ENCODE measurements at places on chromosomes 1 and 21.

DNA sequence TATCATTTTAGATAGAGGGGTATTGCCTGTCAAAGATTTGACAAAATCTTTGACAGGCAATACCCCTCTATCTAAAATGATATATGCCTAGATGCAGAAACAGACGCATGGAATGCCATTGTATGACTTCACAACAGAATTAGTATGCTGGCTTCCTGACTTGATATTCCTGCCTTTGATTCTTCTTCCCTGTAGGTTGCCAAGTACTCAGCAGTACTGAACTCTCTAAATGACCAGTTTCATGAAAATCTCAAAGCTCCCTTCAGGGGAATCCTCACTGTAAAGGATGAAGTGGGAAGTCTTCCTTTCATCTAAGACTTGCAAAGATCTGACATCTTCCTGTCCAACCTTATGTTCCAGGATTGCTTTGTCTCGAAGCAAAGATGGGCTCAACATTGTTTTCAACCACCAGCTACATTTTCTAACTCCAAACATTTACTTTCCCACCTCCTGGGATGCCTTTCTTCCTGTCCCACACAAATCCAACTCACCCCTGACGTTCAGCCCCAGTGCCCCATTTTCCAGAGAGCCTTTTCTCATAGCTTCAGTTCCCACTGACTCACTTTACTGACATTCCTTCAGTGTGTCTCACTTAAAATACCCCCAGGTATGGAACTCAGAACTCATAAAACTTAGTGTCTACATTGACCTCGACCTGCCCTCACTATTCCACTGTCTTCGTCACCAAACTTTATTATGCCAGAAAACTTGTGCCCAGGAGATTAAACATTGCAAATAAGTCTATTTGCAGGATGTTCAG is 67.3 kb upstream of the KCNJ6 start:
- no peak for DNase-seq

DNA sequence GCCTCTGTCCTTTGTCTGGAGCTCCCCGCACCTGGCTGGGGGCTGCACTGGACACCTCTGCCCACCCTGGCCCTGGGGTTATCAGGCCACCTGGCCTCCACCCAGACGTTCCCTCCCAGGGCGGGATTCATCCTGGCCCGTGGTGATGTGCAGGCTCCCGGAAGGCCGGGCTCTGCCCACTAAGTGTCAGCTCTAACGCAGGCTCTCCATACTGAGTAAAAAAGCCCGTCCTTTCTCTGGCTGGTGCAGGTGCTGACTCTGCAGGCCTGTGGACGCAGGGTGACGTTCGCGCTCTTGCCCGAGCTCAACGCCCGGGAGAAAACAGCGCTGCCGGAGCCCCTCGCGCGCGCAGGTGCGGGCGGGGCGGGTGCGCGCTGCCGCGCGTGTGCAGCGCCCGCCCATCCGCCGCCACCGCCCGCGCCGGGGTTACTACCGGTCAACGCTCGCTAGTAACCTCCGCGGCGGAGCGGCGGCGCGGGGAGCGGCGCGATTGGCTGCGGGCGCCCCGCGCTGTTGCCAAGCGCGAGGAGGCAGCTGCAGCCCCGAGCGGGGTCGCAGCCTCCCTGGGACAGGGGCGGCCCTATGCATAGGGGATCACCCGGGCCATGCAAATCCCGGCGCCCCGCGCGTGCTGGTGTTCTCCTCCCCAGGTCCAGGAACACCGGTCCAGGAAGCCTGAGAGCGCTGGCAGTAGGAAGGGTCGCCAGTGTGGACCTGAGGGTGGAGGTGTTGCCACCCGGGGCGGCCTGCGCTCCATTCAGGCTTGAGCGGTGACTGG is 15.7 kb downstream of the ABCG1 start:
- DNase-seq: peak; percentile 90

- peak; percentile 46 for DNase-seq
Measured at GRCh38 chr1:27934818-27935549, at the start of gene SMPDL3B. SMPDL3B (plus strand) TSS chr1:27935000; CDS start chr1:27935184, 184 bp downstream.

GRCh38 chr1:44275991-44276405 is 62.7 kb downstream of the DMAP1 start:
- no peak for DNase-seq

DNA sequence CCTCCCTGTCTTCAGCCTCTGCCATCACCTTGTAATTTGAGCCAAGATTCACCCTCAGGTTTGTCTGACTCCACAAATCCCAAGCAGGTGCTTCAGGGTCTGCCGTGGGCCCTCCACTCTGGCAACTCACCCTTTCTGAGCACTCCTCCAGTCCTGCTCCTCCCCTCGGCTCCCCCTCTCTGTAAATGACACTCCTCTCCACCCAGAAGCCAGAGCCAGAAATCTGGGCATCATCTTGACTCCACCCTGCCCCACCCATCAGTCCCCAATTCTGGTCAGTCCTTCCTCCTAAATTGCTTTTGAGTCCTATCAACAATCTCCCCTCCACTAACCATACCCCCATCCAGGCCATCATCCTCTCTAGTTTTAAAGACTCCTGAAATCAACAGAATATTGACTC is 40.5 kb downstream of the RCSD1 start:
- DNase-seq: no peak

- DNase-seq: no peak
Measured at GRCh38 chr1:94094469-94095111, 26.4 kb downstream of the ABCA4 start.

DNA sequence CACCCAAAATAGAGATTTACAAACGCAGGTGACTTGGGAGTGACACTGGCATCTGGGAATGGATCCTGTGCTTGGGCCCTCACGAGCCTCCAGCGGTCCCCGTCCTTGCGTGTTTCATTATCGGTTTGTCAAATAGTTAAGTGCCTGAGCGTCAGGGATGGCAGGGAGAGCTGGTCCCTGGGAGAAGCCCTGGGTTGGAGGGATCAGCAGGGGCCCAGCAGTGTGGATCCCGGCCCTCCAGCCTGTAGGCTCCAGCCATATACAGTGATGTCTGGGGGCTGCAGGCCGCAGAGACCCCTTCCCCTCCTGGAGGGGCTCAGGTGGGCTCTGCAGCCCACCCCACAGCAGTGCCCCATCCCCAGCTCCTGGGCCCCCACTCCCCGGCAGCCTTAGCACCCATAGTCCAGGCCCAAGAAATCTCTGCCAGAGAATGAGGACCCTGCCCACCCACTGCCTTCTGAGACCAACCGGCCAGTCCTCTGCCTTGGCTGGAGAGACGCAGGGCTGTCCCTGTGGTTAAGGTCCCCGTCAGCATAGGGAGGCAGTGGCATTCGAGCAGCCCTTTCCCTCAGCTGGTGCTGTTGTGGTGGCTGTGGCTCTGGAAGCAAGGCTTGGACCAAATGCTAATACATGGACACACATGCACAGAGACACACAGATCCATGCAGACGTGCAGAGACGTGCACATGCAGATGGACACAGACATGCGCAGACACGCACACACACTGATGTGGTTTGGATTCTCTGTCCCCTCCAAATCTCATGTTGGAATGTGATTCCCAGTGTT is 2.4 kb upstream of the SLC19A1 start:
- no peak for DNase-seq

DNA sequence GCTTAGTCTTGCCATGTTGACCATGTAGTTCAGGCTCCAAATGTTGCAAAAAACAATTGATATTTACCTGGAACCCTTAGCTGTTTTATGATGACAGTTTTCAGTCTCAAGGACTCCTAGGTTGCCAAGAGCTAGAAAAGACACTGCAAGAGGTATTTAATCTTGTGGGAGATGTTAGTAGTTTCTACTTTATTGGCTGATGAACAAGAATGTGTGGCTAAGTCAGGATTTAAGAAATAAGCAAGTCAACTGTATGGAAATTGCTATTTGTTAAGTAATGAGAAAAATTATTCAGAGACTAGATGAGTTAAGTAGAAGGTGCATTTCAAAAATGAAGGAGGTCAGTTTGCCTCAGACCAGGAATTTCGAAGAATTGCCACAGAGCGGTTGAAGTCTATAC is 639.7 kb upstream of the USP24 start:
- no peak for DNase-seq

DNA sequence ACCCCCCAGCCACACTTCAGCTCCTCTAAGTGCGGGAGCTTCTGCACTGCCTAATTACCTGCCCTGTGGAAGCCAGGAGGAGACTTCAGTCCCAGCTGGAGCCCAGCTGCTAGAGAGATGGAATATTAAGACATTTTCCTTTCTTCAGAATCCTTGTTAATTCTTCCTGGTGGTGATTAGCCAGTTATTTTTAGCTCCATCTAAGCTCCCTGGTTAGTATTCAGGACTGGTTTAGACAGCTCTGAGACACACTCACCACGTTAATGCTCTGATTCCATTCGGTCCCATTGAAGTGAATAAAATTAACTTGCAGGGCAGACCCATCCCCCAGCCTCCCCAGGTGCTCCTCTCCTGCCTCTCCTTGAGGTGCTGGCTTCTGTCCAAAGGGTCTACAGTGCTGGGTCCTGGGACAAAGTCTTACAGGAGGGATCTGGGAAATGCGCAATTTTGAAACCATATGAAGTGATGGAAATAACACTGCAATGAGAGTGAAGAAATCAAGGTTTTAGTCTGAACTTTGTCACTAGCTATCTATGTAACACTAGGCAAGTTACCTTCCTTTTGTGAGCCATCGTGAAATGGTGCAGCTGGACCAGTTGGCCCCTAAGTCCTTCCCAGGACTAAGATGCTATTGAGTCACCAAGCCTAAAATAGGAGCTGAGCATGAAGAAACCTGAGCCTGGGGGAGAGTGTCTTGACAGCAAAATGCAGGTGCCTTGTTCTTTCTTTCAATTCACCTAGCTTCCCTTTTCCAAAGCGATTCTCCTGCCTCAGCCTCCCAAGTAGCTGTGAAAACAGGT is 117.4 kb upstream of the ATP1A1 start:
- DNase-seq: no peak

- no peak for DNase-seq
Measured at GRCh38 chr1:40532062-40532389, 589 bp downstream of the ZNF684 start.

GRCh38 chr1:182192215-182192614 is 130.7 kb upstream of the ZNF648 start:
- DNase-seq: no peak

GRCh38 chr1:210711825-210712612 is 383.3 kb downstream of the HHAT start:
- DNase-seq: no peak

GRCh38 chr21:14991957-14992356 is 72.8 kb downstream of the NRIP1 start:
- no peak for DNase-seq

DNA sequence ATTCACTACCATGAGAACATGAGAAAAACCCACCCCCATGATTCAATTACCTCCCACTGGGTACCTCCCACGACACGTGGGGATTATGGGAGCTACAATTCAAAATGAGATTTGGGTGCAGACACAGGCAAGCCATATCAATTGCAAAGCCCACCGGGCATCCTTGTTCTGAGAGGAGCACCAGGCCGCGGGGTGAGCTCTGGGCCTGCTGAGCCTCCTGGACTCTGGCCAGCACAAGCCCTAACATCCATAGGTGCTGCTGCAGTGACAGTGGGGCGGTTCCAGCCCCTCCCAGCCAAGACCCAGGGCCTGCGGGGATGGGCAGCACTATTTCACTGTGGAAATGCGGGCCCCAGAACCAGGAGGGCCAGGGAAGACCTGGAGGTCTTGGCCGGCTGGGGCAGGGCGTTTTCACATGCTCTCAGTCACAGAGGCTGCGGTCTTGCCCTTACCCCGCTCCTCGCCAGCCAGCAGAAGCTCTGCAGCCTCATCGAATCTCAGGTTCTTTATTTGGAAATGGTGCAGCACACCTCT is 103.8 kb downstream of the PCBP3 start:
- DNase-seq: no peak

DNA sequence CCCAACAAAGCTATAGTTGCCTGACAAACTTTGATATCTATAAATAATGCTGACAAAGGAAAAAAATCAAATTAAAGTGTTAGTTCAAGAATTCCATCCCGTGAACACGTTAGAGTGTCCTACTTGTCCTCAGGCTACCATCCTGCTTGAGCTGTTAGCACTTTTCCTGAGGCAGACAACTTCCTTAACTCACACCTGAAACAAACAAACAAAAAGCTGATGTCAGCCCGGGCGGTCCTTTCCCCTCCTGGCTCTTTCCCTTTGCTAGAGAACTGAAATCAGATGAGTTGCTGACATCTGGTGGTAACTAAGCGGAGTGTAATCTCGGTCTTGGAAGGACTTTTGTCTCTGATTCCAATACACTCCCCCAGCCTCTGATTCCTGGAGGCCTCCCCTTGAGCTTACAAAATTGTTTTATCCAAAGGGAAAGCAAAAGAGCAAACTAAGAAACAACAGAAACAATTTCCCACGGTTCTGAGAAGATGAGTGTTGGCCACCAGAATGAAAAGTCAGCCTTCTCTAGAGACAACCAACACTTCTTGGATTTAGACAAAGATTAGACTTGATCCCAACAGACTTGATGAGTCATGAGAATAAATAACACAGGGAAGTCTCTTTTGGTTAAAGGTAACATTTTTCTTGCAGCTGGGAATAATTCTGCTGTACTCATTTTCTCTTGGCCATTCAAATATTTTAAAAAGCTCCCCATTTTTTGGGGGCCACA is 135.4 kb downstream of the PROX1 start:
- DNase-seq: peak; percentile 39

- no peak for DNase-seq
Measured at GRCh38 chr1:45677751-45678245, 8.5 kb downstream of the GPBP1L1 start.

DNA sequence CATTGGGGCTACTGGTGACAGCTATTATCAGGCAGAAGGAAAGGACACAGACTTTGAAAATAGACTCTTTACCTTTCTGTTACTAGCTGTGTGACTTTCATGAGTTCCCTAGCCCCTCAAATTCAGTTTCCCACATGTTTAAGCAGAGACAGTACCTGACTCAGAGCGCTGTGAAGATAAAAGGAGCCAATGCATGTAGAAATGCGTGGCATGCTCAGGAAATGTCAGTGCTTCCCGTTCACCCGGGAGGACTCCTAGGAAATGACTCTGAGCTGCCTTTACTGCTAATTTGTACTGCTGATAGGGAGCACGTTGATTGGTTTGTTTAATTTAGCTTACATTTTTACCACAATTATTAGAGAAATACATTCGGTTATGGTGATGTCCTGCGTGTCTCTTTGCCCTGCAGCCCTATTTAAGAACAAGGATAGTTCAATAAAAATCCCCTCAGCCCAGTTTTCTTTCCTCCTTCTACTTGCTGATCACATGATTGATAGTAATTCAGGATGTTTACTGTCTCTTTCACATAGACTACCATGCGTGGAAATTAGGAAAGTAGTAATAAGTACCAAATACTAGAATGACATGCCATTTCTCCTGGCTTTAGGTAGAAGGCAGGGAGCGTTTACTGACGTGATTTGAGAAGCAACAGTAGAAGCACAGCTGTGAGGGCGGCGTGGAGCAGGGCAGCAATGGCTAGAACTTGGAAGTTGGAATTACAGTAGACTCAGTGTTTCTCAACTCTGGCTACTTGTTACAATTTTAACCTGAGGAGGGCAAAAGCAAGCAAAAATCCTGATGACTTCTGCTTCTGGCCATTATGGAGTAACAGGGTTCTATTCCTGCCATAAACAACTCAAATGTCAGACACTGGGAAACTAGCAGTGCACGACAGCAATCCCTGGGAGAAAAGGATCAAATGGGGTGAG is 15.9 kb downstream of the PDIK1L start:
- no peak for DNase-seq

GRCh38 chr1:26350701-26351589 is 3.0 kb downstream of the CRYBG2 start:
- DNase-seq: peak; percentile 41
